ENCODE measurements at places on chromosomes 7 and 10.

- no peak for DNase-seq
These were observed 176.4 kb downstream of the ELFN1 start for GRCh38 chr7:1846331-1847065.

DNA sequence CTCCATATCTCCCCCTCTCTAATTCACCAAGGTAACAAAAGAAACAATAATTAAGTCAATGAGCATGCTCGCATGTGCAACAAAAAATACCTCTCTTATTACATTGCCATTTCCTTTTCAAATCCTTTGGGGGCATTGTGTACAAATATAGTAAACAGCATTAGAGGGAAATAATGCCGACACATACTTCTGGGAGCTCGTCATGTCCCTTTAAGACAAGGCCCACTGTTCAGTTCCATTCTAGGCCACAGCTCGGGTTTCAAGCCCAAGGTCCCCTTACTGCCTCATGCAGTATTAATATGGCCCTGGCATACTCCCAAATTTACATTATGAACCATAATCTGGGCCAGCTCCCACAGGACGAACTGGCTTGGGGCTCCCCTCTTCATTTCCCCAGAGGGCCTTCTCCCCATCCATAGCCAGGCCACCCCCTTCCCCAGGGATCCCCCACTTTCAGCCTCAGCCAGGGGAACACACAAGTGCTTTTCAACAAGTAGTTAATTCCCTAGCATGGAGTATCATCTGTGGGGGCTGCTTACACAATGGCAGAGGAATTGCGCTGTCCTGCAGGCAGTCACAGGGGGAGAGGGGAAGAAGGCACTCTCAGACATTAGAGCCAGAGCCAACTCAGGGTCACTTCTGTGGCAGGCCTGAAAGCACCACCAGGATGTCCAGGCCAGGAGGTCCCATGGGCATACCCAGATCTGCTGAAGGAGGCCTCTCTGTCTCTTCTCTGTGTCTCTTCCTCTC lies 110.6 kb downstream of the KCNMA1 start:
- DNase-seq: no peak

- no peak for DNase-seq
These were observed 121.9 kb downstream of the RAB11FIP2 start for GRCh38 chr10:117924820-117925219.

DNA sequence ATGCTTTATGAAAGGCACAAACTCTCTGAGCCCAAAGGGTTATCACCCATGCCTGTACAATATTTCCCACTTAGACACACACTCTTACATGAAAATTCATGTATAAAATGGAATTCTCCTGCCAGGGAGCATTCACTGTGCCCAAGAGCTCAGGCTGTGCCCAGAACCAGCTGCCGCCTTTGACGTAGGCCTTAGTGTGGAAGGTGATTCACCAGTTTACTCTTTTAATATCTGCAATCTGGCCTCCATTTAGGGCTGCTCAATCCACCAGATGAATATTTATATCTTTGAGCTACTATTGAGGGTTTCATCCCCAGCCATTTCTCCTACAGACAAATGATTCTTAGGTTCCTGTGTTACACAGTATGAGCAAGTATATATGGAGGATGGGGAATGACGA lies 849.7 kb downstream of the CNTNAP2 start:
- no peak for DNase-seq

GRCh38 chr10:43190775-43191174 lies 52.5 kb downstream of the CSGALNACT2 start:
- DNase-seq: no peak

DNA sequence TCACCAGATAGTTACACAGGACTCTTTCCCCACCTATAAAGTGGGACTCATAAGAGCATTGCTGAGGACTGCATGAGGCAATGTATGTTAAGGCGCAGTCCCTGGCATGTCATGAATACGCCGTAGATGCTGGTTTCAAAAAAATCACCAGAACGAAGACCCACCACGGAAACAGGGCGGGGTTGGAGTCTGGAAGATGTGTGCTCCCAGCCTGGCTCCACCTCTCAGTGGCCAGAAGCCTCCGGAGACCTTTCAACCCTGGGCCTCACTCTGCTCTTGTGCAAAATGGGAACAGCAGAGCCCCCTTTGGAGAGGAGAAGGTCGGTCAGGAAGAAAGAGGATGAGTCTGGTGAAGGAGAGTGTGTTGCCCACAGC lies 12.4 kb upstream of the ZMIZ1 start:
- DNase-seq: no peak

DNA sequence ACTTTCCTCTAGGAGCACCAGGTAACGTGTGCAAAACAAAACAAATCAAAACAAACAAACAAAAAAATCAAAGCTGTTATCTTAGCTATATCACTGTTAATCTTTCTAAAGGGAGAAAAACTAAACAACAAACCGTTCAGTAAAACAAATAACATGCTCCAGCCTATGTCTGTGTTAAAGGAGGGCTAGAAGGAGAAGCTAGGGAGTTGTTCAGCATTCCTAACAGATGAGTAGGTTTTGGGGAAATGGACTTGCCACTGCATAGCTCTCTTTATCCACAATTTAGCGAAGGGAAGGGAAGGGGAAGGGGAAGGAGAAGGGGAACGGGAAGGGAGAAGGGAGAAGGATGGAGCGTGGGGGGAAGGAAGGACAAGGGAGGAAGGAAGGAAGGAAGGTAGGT lies 134.2 kb upstream of the AKR1E2 start:
- no peak for DNase-seq
